ENCODE measurements at places on chromosomes 12 and 14. TPM values are rescaled to one million over a fixed set of nuclear protein-coding genes. Genes with fewer than 3 reads are reported as not detected.
A peak's percentile ranks its signal among the peaks of the same experiment; 100 is the strongest.

- no peak for DNase-seq
Measured at GRCh38 chr14:69263364-69263763, 3.4 kb downstream of the GALNT16 start.

- no peak for DNase-seq
Measured at GRCh38 chr14:85037411-85037810, 492.5 kb upstream of the FLRT2 start.

DNA sequence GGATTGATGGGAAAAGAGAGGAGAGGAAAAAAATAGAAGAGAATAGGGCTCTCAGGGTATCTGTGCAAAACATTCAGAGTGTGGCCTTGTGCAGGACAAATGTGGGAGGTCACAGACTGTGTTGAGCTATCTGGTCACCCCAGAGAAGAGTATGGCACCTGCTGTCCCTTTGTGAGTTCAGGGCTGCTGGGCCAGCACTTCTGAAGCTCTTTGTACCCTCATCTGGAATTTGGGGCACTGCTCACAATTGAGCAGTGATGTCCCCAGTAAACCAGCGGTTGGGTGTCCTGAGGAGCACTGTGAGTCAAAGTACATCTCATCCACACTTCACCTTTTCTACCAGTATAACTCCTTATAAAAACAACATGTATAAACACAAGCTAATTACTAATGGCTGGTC lies 2.6 kb upstream of the KRT81 start:
- no peak for DNase-seq

- peak; percentile 74 for DNase-seq
Measured at GRCh38 chr12:113271853-113272561, 50.7 kb downstream of the TPCN1 start.

GRCh38 chr14:81157431-81157830 lies 63.3 kb downstream of the GTF2A1 start:
- DNase-seq, result no peak

- DNase-seq, result no peak
Measured at GRCh38 chr12:129659961-129660622, 243.7 kb downstream of the TMEM132D start.

GRCh38 chr12:11204173-11204572 lies 17.4 kb upstream of the TAS2R42 start:
- DNase-seq, result no peak

DNA sequence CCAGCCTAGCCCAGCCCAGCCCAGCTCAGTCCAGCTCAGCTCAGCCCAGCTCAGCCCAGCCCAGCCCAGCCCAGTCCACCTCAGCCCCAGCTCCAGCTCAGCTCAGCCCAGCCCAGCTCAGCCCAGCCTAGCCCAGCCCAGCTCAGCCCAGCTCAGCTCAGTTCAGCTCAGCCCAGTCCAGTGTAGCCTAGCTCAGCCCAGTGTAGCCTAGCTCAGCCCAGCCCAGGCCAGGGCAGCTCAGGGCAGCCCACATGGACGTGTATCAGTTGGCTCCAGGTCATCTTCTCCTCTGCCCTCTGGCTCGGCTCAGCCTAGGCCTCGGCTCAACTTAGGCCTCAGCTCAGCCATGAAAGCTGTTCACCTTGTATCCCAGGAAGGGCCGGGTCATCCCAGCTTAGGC lies 64.7 kb downstream of the TMEM121 start:
- DNase-seq, result no peak

DNA sequence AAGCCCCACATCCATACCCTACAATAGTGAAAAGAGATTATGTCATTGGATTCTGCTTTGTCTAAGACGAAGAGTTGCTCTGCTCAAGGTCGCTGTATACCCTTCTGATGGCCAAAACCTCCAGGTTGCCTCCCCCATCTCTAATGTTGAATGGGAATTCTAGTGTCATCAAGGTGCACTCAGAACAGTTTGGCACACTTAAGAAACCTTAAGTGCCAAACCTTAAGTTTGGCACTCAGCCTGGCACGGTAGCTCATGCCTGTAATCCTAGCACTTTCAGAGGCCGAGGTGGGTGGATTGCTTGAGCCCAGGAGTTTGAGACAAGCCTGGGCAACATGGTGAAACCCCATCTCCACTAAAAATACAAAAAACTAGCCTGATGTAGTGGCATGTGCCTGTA lies 1245.6 kb upstream of the SEL1L start:
- DNase-seq, result no peak

- DNase-seq, result peak; percentile 92
Measured at GRCh38 chr12:55681142-55682077, 26.3 kb downstream of the ITGA7 start.

DNA sequence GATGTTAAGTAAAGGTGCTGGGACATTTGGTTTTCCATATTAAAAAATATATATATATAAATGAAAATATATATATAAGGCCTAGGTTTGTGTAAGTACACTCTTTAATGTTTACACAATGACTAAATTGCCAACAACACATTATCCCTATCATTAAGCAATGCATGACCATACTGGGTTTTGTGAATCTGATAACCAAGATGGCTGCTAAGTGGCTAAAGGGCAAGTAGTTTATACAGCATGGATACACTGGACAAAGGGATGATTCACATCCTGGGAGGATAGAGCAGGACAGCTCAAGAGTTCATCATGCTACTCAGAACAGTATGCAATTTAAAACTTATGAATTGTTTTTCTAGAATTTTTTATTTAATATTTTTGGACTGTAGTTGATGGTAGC lies 89.3 kb downstream of the FIGNL2 start:
- DNase-seq, result no peak

- DNase-seq, result no peak
Measured at GRCh38 chr12:25377469-25378177, 126.9 kb upstream of the KRAS start.

DNA sequence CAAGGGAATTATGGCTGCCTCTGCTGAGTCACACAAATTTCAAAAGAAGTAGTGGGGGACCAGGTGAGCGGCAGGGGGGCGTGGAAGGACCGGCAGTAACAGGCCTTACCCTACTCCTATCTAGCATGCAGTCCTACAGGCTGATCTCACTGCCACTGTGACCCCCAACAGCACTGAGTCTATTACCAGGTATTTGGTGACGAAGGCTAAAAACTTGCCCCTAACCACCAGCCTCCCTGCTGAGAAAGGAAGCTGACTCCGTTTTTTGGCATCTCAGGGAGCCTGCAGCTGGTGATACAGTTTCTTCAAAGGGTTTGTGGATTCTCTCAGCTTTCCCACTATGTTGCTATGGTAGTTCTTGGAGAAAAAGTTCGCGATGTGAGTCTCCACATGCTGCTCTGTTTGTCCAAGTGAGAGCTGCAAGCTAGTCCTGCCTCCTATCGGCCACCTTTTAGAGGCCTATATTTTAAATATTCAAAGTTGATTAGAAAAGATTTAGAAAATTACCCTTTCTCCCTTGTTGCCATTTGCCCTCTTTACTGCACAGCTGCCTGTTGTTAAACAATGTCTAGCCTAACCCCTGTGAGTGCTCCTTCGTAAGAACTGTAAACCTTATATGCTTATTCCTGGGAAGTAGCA lies 57.1 kb upstream of the SLCO1B1 start:
- no peak for DNase-seq

GRCh38 chr12:100521958-100522357 lies 48.3 kb downstream of the NR1H4 start:
- DNase-seq, result no peak

DNA sequence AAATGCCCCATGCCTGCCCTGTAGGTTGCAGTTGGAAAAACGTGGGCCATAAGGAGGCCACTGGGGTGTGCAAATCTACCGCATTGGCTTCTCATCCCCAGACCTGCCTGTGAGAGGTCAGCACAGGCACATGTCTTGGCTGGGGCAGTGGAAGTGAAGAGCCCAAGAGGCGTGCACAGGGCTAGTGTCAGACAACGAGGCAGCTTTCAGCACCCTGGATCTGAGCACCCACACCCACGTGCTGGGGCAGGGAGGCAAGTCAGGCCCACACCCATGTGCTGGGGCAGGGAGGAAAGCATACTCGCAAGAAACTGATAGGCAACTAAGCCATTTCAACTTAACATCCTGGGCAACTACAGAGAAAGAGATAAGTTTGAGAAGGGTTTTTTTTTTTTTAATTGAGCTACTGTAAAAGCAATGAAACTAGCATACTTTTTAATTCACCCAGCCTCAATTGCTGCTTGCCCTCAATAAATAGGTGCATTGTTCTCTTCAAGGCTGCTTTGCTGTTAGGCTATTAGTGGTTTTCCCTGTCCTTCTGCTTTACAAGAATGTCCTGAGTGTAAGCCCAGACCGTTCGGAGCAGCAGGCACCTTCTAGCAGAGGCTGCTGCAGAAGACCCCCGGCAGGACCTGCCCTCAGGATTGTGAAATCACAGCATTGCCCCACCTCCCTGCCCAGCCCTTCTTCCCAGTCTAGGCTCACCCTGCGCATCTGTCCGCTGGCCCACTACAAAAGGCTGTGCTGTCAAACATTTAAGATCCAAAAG lies 355.3 kb upstream of the FKBP4 start:
- DNase-seq, result no peak

DNA sequence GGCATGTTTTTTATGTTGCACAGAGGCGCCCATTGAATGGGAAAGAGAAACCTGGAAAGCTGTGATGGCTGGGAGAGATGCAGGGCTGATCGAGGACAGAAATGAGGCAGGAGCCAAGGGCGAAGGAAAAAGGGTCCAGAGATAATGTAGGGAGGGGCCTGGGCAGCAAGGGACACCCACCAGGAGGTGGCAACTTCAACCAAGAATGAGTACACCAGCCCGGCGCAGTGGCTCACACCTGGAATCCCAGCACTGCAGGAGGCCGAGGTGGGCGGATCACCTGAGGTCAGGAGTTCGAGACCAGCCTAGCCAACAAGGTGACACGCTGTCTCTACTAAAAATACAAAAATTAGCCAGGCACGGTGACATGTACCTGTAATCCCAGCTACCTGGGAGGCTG lies 4.0 kb downstream of the SSH1 start:
- DNase-seq, result no peak

DNA sequence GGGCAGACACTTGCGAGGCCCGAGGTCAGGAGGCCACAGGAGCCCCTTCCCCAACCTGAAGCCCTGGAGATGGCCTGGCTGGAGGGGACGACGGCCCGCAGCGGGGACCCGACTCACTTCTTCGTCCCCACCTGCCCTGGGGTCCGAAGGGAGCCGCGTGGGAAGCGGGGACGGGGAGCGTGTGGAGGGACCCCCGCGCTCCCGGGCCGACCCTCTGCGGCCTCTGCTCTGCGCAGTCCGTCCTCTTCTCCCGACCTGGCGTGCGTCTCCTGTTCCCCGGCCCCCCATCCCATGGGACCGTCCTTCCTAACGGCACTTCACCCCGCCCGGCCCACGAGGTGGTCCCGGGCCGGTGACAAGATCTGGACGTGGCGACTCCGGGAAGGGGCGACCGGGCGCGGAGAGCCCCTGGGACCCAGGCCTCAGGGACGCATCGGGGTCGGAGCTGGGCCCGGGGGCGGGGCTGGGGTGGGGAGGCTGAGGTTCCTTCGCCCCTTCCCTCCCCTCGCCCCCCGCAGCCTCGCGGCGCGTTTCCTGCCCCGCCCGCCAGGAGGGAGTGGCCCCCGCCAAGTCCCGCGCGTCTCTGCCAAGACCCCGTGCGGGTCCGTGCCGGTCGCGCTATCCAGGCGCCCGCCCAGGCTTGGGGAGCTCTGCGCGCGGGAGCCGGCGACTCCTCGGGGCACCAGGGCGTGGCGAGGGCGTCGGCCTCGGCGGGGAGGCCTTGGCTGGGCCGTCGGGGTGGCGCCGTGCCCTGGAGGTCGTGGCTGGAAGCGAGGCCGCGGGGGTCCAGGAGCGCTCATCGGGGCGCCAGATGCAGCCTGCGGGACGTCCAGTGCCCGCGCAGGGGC lies 97.1 kb downstream of the TNFAIP2 start:
- no peak for DNase-seq

GRCh38 chr12:119415714-119416113 lies 81.2 kb downstream of the CCDC60 start:
- DNase-seq, result no peak

GRCh38 chr12:50387972-50388478 lies 8.4 kb downstream of the FAM186A start:
- DNase-seq, result peak; percentile 57

DNA sequence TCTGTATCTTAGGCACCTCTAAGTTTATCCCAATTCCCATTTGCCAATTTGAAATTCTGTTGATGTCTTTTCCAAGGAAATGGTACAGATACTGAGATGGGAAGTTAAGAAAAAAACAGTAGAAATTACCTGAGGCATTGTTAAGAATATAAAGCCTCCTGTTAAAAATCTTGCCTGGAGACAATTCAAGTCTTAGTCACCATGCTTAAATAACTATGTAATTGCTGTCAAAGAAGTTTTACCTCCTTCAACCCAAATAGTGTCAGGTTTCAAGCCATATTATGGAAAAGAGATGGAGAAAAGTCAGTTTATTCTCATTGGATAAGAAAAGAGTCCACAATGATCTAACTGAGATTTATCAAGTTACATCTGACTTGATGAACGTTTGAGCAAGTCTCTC lies 974.7 kb downstream of the GALC start:
- no peak for DNase-seq

DNA sequence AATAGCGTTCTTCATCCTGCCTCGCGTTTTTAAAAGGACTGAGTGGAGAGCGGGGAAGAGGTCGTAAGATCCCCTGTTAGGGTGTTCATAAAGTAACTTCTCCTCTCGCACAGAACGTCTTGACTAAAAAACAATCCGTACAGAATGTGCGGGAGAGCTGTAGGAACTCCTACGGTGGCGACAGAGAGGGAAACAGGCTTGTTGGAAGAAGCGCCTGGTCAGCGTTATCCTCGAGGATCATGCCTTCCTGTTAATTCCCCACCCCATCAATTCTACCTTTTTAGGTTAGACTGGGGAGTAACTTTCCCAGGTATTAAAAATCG lies 399 bp upstream of the WASHC4 start:
- DNase-seq, result no peak

- DNase-seq, result no peak
Measured at GRCh38 chr12:7096979-7097378, 4.7 kb upstream of the C1R start.

BATF gene
- total RNA-seq, result 0.22 TPM

RBP5 gene
- 19.8 TPM for total RNA-seq

IRAK3 gene
- not detected for total RNA-seq

SERPINA5 gene
- 498 TPM for total RNA-seq

PAN2 gene
- 14.8 TPM for total RNA-seq

TRIAP1 gene
- 117 TPM for total RNA-seq

MIA2 gene
- total RNA-seq, result 158 TPM

NPAS3 gene
- not detected for total RNA-seq

CHGA gene
- not detected for total RNA-seq

GPR84 gene
- total RNA-seq, result not detected

ITGA7 gene
- 0.24 TPM for total RNA-seq

PDE3A gene
- 2.3 TPM for total RNA-seq

TMEM30B gene
- not detected for total RNA-seq

ERH gene
- total RNA-seq, result 341 TPM

TTC5 gene
- 28.5 TPM for total RNA-seq

KIF26A gene
- not detected for total RNA-seq

DEGS2 gene
- total RNA-seq, result not detected

CDKL1 gene
- 7.9 TPM for total RNA-seq

ALG10 gene
- 13.1 TPM for total RNA-seq

STAC3 gene
- total RNA-seq, result 0.14 TPM

TSHR gene
- not detected for total RNA-seq

HOXC10 gene
- total RNA-seq, result not detected

KRT83 gene
- not detected for total RNA-seq
